Common myeloid progenitor, CD34-positive (primary cell): ENCODE measurements at places on chromosomes 6 and 20.

- no peak for DNase-seq
Observed at GRCh38 chr6:14671261-14671681, 553.7 kb downstream of the CD83 start.

- DNase-seq, result peak; percentile 20
Observed at GRCh38 chr6:68559070-68559469, 76.0 kb upstream of the ADGRB3 start.

GRCh38 chr20:58005581-58006345 is 222.7 kb downstream of the ANKRD60 start:
- no peak for DNase-seq

DNA sequence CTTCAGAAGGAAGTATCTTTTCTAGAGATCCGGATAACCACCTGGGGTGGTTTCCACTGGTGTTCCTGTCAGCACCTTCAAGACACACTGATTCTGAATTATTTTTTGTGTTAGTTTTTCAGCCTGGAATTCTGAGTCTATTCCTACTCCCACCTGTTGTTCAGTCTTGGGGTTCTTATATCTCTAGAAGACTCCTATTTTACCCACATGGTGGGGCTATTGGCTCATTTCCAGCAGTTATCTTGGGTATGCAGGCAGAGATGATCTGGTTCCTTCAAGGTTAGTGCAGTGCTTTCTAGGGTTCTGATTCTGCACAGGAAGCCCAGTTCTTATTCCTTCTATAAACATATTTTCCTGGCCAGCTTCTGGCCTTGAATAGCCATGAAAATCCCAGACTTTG is 175.6 kb upstream of the PDE7B start:
- peak; percentile 80 for DNase-seq
